Transverse colon (tissue), 4 donors: ENCODE measurements at places on chromosomes 7 and 10. TPM values are rescaled to one million over a fixed set of nuclear protein-coding genes. Genes with fewer than 3 reads are reported as not detected.

DNA sequence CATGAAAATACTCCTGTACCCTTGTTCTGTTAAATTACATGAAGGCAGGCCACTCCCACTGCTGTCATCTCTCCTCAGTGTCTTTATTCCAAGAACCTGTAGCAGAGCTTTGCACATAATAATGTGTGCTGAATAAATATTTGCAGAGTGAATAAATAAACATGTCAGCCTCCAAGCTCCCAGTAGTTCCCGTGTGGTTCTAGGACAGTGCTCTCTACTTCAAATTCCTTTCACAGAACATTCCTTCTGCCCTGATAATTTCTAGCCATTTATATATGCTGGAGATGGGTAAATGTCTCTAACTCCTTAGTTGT lies 20.3 kb upstream of the HYAL4 start:
- H3K4me3 ChIP-seq = no peak overlapping the region
- no peaks in the 10 kb centered on the region for H3K36me3 ChIP-seq
- DNase-seq = no peak
- H3K27ac ChIP-seq = no peak overlapping the region
- no peaks in the 10 kb centered on the region for H3K27me3 ChIP-seq
- peaks cover 16% of the 10 kb centered on the region for H3K4me1 ChIP-seq

- no peaks in the 10 kb centered on the region for H3K4me1 ChIP-seq
- no peaks in the 10 kb centered on the region for H3K27me3 ChIP-seq
- H3K27ac ChIP-seq = no peak overlapping the region
- H3K36me3 ChIP-seq = no peaks in the 10 kb centered on the region
- no peak for DNase-seq
- H3K4me3 ChIP-seq = no peak overlapping the region
These were observed 200.9 kb downstream of the CXCL12 start for GRCh38 chr10:44183667-44184632.

- no peak for DNase-seq
- H3K27ac ChIP-seq = no peak overlapping the region
- no peak overlapping the region for H3K4me3 ChIP-seq
These were observed 485.8 kb downstream of the PLXNA4 start for GRCh38 chr7:132090444-132090843.

GRCh38 chr7:107678110-107678753 lies 17.6 kb downstream of the SLC26A4 start:
- H3K4me1 ChIP-seq = no peaks in the 10 kb centered on the region
- H3K36me3 ChIP-seq = no peaks in the 10 kb centered on the region
- H3K4me3 ChIP-seq = no peak overlapping the region
- no peaks in the 10 kb centered on the region for H3K27me3 ChIP-seq
- no peak for DNase-seq
- H3K27ac ChIP-seq = no peak overlapping the region

- peaks cover 36% of the 10 kb centered on the region for H3K4me1 ChIP-seq
- H3K4me3 ChIP-seq = no peak overlapping the region
- no peaks in the 10 kb centered on the region for H3K36me3 ChIP-seq
- H3K27ac ChIP-seq = peak overlapping the region; percentile 74
These were observed 127.8 kb upstream of the BTBD16 start for GRCh38 chr10:122143238-122143841.

DNA sequence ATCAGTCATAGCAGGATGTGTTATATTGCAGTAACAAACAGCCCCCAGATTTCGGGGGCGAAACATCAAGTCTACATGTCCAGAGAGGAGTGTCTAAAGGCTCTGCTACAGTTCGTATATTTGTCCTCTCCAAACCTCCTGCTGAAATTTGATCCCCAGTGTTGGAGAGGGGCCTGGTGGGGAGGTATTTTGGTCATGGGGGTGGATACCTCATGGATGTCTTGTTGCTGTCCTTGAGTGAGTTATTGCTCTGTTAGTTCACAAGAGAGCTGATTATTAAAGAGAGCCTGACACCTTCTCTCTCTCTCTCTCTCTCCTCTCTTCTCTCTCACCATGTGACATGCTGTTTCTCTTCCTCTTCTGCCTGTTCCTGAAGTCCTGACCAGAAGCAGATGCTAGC lies 343.7 kb downstream of the TCERG1L start:
- H3K36me3 ChIP-seq = no peaks in the 10 kb centered on the region
- H3K4me1 ChIP-seq = no peaks in the 10 kb centered on the region
- no peak overlapping the region for H3K27ac ChIP-seq
- no peak overlapping the region for H3K4me3 ChIP-seq
- H3K27me3 ChIP-seq = no peaks in the 10 kb centered on the region
- DNase-seq = no peak

DNA sequence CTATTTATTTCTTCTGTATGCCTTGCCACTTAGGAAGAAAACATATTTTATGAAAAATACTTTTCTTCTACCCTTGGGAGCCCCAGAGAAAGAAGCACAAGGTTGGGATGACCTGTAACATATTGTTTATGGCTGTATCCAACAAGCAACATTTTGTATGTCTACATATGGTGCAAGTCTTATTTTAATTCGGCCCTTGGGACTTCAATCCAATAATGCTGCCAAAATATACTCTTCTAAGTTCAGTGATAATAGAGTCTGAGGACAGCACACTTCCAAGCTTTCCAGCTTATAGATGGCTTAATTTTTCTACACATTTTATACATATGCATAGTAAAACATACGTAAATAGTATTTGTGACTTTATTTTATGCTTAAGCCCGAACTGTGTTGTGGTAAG lies 318.5 kb upstream of the SEMA3A start:
- no peak overlapping the region for H3K4me3 ChIP-seq
- no peaks in the 10 kb centered on the region for H3K27me3 ChIP-seq
- no peak for DNase-seq
- H3K27ac ChIP-seq = no peak overlapping the region

GRCh38 chr10:132423966-132424861 lies 27.2 kb downstream of the PWWP2B start:
- no peak overlapping the region for H3K27ac ChIP-seq
- no peak overlapping the region for H3K4me3 ChIP-seq
- no peaks in the 10 kb centered on the region for H3K27me3 ChIP-seq
- DNase-seq = no peak
- no peaks in the 10 kb centered on the region for H3K36me3 ChIP-seq
- H3K4me1 ChIP-seq = peaks cover 37% of the 10 kb centered on the region

GRCh38 chr10:60729106-60729505 lies 49.2 kb upstream of the CDK1 start:
- no peaks in the 10 kb centered on the region for H3K36me3 ChIP-seq
- DNase-seq = no peak
- no peak overlapping the region for H3K27ac ChIP-seq
- H3K4me1 ChIP-seq = no peaks in the 10 kb centered on the region

GRCh38 chr7:150986099-150986512 lies 4.7 kb upstream of the NOS3 start:
- peaks cover 17% of the 10 kb centered on the region for H3K27me3 ChIP-seq
- no peaks in the 10 kb centered on the region for H3K36me3 ChIP-seq
- DNase-seq = peak; percentile 77
- H3K4me1 ChIP-seq = peaks cover 19% of the 10 kb centered on the region
- H3K4me3 ChIP-seq = no peak overlapping the region

DNA sequence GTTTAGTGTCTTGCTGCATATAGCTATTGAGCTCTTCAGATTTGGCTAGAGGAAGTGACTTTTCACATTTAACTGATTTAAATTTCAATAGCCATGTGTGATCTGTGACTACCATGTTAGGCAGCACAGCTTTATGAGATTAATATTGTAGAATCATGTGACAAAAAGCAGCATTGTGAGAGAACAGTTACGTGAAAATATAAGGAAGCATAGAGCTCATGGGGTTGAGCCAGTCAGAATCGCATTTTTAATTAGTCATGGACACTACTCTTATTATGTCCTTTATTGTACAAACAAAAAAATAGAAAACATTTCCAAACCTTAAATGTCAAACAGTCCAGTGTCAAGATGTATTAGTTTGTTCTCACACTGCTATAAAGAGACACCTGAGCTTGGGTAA lies 48.0 kb downstream of the MTURN start:
- H3K4me3 ChIP-seq = no peak overlapping the region
- H3K27me3 ChIP-seq = no peaks in the 10 kb centered on the region
- H3K27ac ChIP-seq = no peak overlapping the region

GRCh38 chr10:88159127-88159829 lies 295.9 kb downstream of the PTEN start:
- no peak for DNase-seq
- no peaks in the 10 kb centered on the region for H3K27me3 ChIP-seq
- no peaks in the 10 kb centered on the region for H3K36me3 ChIP-seq
- H3K4me3 ChIP-seq = no peak overlapping the region

DNA sequence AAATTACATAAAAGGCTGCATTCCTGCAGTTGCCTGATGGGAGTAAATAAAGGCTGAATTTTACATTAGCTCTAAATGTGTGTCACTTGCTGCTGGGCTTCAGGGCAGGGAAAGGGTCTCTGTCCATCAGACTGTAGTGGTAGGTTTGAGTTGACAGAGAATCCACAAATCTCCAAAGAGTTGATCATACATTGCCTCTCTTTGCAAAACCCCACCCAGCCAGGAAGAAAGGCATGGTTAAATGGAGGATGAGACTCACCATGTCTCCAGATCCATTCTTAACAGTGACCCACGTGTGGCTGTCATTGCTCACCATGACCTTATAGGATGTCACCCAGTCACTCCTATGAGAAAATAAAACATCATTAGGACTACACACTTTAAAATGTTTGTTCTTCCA lies 92.8 kb downstream of the CPXM2 start:
- H3K27me3 ChIP-seq = no peaks in the 10 kb centered on the region
- H3K4me3 ChIP-seq = no peak overlapping the region
- H3K27ac ChIP-seq = no peak overlapping the region
- no peak for DNase-seq

GRCh38 chr10:36115364-36115763 lies 473.3 kb upstream of the FZD8 start:
- H3K27me3 ChIP-seq = no peaks in the 10 kb centered on the region
- H3K4me1 ChIP-seq = peaks cover 28% of the 10 kb centered on the region
- no peak overlapping the region for H3K27ac ChIP-seq
- H3K4me3 ChIP-seq = no peak overlapping the region
- no peaks in the 10 kb centered on the region for H3K36me3 ChIP-seq

DNA sequence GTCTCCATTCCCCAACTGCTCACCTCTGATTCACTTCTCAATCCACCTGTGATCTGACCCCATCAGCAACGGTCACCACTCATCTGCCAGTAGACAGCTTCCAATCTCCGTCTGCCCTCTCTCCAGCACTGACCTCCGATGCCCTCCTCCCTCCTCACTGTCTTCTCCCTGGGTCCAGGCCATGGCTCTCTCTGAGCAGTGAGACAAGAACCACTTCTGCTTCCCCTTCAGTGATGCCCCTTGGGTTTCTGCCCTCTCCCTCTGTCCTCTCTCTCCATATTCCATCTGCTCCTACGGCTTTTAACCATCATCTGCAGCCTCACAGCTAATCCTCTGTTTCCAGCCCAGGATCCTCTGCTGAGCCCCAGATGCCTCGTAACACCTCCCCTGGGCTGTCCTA lies 55.5 kb upstream of the OPALIN start:
- H3K4me3 ChIP-seq = no peak overlapping the region
- H3K27me3 ChIP-seq = peaks cover 22% of the 10 kb centered on the region
- DNase-seq = no peak
- H3K4me1 ChIP-seq = peaks cover 8% of the 10 kb centered on the region

GRCh38 chr7:81833401-81833800 lies 63.6 kb upstream of the HGF start:
- H3K4me3 ChIP-seq = no peak overlapping the region
- no peaks in the 10 kb centered on the region for H3K27me3 ChIP-seq
- DNase-seq = no peak
- H3K27ac ChIP-seq = no peak overlapping the region
- H3K4me1 ChIP-seq = no peaks in the 10 kb centered on the region

- no peaks in the 10 kb centered on the region for H3K27me3 ChIP-seq
- H3K36me3 ChIP-seq = no peaks in the 10 kb centered on the region
- no peak overlapping the region for H3K4me3 ChIP-seq
- DNase-seq = no peak
- H3K4me1 ChIP-seq = peaks cover 36% of the 10 kb centered on the region
These were observed 46.0 kb upstream of the TRIM8 start for GRCh38 chr10:102598243-102598642.

GRCh38 chr7:82153776-82154175 lies 289.8 kb downstream of the CACNA2D1 start:
- no peaks in the 10 kb centered on the region for H3K36me3 ChIP-seq
- no peaks in the 10 kb centered on the region for H3K27me3 ChIP-seq
- H3K4me3 ChIP-seq = no peak overlapping the region
- no peaks in the 10 kb centered on the region for H3K4me1 ChIP-seq

DNA sequence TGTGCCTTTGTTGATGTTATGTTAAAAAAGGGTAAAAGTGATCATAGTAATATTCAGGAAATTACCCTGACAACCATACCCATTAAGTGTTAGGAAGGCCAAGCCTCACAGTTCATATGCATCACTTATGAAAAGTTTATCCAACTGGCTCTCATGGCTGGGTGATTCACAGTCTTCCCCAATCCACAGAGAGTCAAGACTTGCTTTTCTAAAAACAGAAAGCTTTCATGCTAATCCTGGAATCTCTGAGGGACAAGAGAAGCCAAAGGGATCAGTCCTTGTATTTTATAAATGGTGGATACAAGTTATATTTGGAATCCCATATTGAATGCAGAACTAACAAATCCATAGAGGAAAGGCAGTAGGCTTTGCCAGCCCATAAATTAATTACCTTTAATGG lies 218.3 kb downstream of the JAZF1 start:
- DNase-seq = no peak
- H3K4me3 ChIP-seq = no peak overlapping the region
- H3K27me3 ChIP-seq = no peaks in the 10 kb centered on the region
- no peaks in the 10 kb centered on the region for H3K36me3 ChIP-seq
- H3K4me1 ChIP-seq = peaks cover 12% of the 10 kb centered on the region
- H3K27ac ChIP-seq = no peak overlapping the region

DNA sequence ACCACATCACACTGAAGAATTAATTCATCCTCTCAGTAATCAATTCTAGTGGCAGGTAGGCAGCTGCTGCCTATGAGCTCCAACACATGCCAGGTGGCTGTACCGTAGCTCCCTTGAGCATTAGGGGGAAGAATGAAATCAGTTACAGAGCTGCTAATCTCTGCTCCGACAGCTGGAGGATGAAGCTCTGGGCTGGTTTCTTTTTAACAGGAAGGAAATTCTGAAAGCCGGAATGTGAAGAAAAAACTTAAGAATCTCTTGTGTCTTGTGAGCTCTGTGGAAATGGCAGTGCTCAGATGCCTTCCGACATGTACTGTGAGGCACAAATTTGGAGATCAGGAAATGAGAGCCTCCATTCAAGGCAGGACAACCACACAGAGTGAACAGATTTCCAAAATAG lies 2.8 kb upstream of the AHCYL2 start:
- no peaks in the 10 kb centered on the region for H3K36me3 ChIP-seq
- no peak for DNase-seq
- H3K4me3 ChIP-seq = no peak overlapping the region
- peaks cover 12% of the 10 kb centered on the region for H3K4me1 ChIP-seq
- no peak overlapping the region for H3K27ac ChIP-seq

Gene PDK4
- 510 TPM for total RNA-seq

Gene CNNM2
- 139 TPM for total RNA-seq

Gene CYP26C1
- total RNA-seq = not detected

Gene TBL2
- 56.3 TPM for total RNA-seq

Gene CCDC146
- total RNA-seq = 7.9 TPM

Gene HDAC9
- total RNA-seq = 28.4 TPM

Gene UPK3BL1
- total RNA-seq = 30.6 TPM

Gene NPS
- total RNA-seq = not detected

Gene IL15RA
- 3.7 TPM for total RNA-seq

Gene KMT2C
- 74.1 TPM for total RNA-seq

Gene REPIN1
- total RNA-seq = 189 TPM

Gene POMZP3
- total RNA-seq = 7.2 TPM

Gene FBXL13
- total RNA-seq = 1.9 TPM

Gene RGR
- not detected for total RNA-seq

Gene NKX2-3
- total RNA-seq = 9.3 TPM

Gene RBAK
- total RNA-seq = 3.4 TPM
